ENCODE measurements at places on chromosomes 16 and 17.

- peak; percentile 71 for DNase-seq
Observed at GRCh38 chr17:13024526-13025257, 6.9 kb upstream of the ELAC2 start.

GRCh38 chr16:30758988-30759491 is 2.8 kb downstream of the CFAP119 start:
- no peak for DNase-seq

DNA sequence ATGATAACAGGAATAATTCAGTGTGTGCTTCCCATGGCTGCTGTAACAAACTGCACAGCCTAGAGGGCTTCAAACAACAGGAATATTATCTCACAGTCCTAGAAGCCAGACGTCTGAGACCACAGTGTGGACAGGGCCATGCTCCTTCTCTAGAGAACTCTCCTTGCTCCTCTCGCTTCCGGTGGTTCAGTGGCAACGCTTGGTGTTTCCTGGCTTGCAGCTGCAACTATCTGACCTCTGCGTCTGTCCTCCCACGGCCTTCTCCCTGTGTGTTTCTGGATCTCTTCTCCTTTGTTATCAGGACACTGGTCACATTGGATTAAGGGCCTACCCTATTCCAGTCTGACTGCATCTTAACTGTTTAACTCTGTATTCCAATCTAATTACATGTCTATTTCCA is 414.3 kb downstream of the MAF start:
- DNase-seq = no peak

DNA sequence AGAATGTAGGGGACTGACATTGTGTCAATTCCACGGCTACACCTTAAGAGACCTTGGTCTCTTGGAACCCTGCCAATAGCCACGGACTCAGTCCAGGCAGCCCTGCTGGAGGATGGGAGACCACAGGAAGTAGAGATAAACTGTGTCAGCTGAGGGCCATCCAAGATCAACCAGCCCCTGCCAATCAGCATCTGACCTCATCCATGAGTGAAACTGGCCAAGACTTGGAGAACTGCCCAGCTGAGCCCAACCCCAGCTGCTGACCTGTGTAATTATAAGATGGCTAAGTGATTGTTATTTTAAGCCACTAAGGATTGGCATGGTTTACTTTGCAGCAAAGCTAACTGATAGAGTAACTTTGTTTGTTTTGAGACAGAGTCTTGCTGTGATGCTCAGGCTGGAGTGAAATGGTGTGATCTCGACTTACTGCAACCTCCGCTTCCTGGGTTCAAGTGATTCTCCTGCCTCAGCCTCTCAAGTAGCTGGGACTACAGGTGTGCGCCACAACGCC is 13.3 kb upstream of the YWHAE start:
- no peak for DNase-seq

DNA sequence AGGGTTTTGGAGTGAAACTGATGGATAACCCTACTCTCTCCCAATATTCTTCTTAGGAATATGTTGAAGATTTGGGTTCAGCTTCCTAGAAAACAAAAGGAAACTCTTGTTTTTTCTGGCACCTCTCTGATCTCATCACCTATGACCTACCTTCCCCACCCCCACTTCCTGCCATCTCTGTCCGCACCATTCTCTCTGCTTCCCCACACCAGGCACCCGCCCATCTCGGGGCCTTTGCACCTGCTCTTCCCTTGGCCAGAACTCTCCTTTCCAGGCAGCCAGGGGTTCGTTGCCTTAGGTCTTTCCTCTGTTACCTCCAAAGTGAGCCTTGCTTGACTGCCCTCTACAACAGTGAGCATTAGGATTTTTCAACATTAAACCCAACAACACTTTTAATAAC is 159.7 kb downstream of the IRX3 start:
- no peak for DNase-seq

GRCh38 chr17:48247038-48247437 is 139.5 kb downstream of the SNX11 start:
- DNase-seq = no peak

- no peak for DNase-seq
Observed at GRCh38 chr17:17535957-17536356, 39.8 kb upstream of the RASD1 start.

DNA sequence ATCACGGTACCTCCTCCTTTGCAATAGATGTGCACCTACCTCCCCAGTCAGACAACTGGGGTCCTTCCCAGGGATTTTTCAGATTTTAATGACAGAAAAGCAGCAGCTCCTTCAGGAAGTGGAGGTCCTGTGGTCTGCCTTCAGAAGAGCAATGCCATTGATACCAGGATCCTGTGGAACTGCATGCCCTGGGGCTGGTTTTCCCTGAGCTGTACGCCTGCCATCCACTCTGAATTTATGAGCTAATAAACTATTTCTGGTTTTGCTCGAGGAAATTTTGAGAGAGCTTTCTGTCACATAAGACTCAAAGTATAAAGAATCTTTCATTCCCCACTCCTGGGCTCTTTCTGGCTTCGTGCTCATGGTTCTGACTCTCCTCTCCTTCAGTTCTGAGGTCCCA is 10.0 kb upstream of the CCL23 start:
- no peak for DNase-seq

DNA sequence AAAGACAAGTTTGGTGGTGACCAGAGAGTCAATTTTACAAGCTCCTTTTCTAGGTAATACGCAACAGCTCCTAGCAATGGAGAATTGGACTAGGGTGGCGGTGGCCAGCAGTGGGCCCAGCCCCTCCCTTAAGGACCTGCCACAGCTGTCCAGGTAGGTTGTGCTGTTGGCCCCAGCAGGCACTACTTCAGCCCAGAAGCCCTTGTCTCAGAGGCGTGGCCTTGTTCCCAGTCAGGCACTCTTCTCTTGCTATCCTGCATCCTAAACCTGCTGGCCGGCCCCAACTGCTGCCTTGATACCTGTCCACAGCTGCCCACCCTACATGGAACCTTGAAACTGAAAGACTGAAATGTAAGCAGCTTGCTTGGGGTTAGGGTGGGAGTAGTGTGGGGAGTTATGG is 989 bp upstream of the GALK1 start:
- DNase-seq = no peak

GRCh38 chr17:64950871-64951270 is 31.6 kb upstream of the LRRC37A3 start:
- no peak for DNase-seq

- DNase-seq = no peak
Observed at GRCh38 chr17:44343510-44344209, 1.4 kb upstream of the GRN start.

DNA sequence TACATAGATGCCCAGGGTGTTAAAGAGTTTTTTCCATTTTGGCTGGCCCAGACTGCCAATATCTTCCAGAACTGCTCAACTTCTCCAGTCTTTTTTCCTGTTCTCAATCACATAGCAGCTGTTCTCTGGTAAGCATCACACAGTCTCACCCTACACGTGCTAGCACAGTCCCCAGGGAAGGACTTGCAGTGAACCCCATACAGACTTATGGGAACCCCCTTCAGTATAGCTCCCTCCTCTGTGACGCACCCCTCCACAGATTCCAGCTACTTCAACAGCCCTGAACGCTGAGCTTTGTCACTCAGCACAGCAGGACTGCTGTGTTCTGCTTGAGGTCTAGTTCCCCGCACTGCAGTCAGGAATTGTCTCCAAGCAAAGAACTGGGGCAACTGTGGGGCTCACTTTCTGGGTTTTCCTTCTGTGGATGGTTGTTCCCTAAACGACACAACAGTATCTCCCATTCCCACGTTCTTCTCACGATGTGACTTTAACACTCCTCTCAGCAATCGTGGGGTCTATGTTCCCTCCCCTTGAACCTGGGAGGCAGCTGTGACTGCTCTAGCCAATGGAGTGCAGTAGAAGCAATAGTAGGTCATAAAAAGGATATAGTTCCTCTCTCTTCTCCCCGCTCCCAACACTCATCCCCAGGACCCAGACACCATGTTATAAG is 3.6 kb downstream of the MMP28 start:
- no peak for DNase-seq

DNA sequence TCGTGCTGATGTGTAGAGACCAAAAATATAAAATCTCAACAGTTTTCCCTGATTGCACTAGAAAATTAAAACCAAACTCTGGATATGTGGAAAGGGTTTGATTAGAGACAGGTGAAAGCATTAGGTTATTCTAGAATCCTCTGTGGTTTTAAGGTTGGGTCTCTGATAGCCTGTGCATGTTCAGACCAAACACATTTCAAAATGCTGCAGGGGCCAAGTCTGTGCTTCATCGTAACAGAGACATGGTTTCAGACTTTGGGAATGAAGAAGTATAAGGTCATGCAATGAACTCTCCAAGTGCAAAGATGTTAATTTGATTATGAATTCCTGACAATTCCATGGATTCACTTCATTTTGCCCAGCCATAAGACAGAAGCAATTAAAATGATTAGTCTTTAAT is 261.0 kb upstream of the KCNJ16 start:
- no peak for DNase-seq

- no peak for DNase-seq
Observed at GRCh38 chr17:70120425-70120824, 45.4 kb downstream of the KCNJ16 start.

- DNase-seq = no peak
Observed at GRCh38 chr17:38563362-38564253, 42.1 kb downstream of the SRCIN1 start.

DNA sequence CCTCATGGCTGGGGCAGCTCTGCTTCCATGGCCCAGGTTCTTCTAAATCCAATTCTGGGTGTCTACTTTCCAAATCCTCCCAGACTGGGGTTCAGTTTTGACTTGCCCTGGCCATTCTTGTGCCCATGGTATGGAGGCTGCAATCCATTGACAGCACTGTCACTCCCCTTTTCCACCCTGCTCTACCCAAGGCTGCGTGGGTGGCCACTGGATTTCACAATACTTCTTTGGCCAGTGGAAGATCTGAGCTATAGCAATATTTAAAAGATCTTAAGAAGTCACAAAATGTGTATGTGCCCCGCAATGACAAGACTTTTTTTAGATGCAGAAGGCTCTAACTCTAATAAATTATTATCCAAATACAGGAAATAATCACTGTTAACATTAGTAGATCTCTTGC is 329.4 kb upstream of the CCL2 start:
- DNase-seq = no peak

GRCh38 chr17:55421179-55421934 is at the start of gene MMD:
Gene MMD, minus strand, starts transcription at chr17:55421835. Its CDS starts 140 bp downstream, at chr17:55421695.
- DNase-seq = no peak

DNA sequence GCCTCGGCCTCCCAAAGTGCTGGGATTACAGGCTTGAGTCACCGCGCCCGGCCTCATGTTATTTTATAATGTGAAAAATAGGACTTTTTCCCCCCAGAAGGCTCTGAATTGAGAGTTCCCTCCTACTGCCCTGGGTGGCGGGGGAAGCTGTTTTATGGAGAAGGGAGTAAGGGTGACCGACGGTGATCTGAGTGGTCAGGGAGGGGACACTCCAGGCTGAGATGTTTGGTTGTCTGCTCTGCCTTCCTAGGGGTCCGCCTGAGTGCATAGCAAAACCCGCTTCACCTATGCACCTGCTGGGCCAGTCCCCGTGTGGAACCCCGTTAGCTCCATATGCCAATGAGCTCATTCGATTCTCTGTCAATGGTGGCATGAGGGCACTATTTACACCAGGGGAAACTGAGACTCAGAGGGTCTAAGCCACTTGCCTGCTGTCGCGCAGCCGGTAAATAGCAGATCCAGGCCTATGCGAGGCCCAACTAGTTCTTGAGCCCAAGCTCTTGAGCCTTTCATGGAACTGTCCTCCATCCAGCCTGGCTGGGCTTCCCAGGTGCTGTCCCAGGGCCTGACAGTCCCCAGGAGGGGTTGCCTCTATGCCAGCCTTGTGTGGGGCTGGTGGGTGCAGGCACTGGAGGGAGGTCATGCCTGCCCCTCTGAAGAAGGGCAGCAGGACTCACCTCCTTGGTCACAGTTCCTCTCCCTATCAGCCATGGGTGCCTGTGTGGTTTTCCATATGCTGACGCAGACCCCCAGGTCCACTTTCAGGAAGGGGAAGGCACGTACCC is 1.7 kb upstream of the GJD3 start:
- no peak for DNase-seq

DNA sequence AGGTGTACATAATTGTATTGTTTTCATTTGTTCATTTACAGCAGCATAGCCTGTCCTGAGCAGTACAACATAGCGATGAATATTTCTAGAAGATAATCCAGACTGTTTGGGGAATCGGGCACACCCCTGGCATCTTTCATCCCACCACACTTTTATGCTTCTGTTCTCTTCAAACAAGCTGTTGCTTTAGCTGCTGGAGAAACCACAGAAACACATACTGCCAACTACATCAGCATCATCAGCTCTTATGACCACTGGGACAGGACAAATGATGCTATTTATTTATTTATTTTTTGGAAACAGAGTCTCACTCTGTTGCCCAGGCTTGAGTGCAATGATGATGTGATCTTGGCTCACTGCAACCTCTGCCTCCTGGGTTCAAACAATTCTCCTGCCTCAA is 22.6 kb upstream of the HAPSTR1 start:
- no peak for DNase-seq

GRCh38 chr17:47621293-47622179 is 28.2 kb upstream of the KPNB1 start:
- DNase-seq = no peak

GRCh38 chr16:54051821-54052220 is 234.8 kb downstream of the IRX3 start:
- DNase-seq = no peak

GRCh38 chr17:56023851-56024250 is 129.4 kb upstream of the ANKFN1 start:
- DNase-seq = no peak

- DNase-seq = no peak
Observed at GRCh38 chr16:50311891-50312501, 45.6 kb downstream of the ADCY7 start.

- DNase-seq = no peak
Observed at GRCh38 chr17:77736721-77737120, 221.8 kb upstream of the TNRC6C start.

DNA sequence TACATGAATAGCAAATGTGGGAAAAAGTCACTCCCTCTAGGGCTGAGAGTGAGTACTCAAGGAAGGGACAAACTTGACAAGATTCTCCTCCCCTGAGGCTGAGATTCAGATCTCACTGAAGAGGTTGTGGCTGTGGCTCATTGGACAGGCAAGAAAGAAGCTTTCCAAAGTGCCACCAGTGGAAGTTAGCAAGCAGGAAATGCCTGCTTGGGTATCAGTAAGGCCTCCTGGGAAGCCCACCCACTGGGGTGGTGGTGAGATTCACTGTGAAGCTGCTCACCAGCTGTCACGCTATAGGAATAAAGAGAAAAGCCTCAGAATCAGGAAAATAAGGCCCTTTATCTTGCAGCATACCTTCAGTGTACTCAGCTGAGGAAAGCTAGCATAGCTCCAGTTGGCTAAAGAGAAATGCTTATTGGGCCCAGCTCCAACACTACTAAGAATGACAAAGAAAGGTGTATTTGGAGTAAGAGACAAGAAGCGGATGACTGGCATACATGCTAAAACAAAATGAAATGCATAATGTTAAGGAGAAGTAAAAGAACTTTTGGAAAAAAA is 274.4 kb upstream of the TOM1L1 start:
- no peak for DNase-seq

DNA sequence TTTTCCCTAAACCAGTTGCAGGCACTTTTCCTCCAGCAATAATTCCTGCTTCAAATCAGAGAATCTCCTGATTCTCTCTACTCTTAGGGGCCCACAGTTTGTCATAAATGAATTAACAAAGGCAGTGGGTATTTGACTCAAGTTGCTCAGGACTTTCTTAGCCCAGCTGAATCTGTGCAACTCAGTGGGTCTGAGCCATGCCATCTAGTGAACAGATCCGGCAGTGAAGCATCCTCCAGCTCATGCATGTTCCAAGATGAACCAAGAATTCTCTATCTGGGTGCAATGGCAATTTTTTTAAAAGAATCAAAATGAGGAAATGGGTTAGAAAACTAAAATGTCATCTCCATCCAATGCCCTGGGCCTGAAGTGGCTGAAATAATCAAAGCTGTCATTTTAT is 575.2 kb upstream of the CDH11 start:
- no peak for DNase-seq

- DNase-seq = no peak
Observed at GRCh38 chr17:73610331-73610911, 33.8 kb downstream of the SDK2 start.
